Ascending aorta (tissue), 2 donors: ENCODE measurements at places on chromosomes 6 and 20.

DNA sequence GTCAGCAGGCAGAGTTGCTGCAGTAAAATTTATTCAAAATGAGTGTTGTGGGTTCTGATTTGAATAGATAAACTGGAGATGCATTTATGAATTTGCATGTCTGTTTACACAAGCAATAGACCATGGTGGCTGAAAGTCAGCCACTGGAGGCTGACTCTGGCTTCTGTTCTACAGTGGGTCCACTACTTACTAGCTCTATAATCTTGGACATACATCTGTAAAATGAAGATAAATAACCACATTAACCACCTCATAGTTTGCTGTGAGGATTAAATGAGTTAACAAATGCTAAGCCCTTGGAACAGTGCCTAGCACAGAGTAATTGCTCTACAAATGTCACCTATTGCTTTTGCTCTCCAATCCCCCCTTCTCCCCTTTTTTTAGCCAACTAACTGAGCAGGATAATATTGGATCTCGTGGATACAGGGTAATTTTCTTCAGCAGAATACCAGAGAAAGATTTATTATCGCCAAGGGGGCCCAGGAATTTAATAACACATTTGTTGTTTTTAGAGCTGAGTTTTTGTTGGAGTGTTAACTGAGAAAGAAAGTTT is 1.4 kb upstream of the PM20D2 start:
- no peak for DNase-seq

GRCh38 chr6:11938285-11938890 is 73.7 kb upstream of the HIVEP1 start:
- DNase-seq: no peak

DNA sequence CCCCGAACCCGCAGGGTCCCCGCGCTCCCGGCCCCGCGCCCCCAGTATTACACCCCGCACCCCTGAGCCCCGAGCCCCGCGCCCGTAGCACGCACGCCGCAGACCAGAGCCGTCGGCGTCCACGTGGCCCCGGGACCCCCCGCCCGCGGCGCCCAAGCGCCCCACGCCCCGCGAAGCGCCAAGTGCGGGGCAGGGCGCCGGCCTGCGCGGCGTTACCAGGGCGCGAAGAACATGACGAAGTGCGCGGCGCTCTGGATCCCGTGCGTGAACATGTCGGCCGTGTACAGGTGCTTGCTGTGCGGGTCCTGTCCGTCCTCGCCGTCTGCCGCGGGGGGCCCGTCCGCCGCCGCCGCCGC is 312 bp downstream of the TXNDC5 start:
- DNase-seq: no peak

DNA sequence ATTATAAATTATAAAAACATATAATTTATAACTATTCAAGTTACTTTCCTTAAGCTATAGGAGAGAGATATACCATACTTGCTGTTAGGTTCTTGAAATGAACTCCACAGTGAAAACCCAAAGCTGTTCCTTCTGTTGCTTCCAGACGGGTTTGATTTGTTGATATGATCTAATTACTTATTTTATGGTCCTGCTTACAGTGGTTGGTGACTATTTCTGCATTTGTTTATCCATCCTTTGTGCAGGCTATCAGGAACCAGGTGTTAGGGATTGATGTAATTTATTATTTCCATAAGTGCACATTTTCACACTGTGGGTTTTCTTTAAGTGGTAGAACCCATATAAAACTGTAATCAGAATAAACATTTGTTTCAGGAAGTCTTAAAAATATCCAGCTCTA is 167.1 kb downstream of the KIF6 start:
- no peak for DNase-seq

- no peak for DNase-seq
Observed at GRCh38 chr6:15796130-15796771, 133.4 kb upstream of the DTNBP1 start.

DNA sequence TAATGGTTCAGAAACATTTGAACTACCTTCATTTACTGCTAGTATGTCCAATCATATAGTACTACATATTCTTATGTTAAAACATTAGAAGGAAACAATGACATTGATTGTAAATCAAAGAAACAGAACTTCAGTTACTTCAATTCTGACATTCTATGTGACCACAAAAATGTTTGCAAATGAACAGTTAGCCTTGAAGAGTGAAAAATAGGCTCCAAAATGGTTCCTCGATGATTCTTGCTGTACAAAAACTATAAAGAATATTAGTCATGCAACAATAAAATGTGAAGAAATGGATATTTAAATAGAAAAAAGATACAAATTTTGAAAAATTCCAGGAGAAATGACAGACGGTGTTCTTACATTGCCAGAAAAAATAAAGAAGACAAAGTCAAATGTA is 686.9 kb downstream of the BCKDHB start:
- no peak for DNase-seq

- no peak for DNase-seq
Observed at GRCh38 chr6:162468326-162468725, 259.2 kb downstream of the PRKN start.

DNA sequence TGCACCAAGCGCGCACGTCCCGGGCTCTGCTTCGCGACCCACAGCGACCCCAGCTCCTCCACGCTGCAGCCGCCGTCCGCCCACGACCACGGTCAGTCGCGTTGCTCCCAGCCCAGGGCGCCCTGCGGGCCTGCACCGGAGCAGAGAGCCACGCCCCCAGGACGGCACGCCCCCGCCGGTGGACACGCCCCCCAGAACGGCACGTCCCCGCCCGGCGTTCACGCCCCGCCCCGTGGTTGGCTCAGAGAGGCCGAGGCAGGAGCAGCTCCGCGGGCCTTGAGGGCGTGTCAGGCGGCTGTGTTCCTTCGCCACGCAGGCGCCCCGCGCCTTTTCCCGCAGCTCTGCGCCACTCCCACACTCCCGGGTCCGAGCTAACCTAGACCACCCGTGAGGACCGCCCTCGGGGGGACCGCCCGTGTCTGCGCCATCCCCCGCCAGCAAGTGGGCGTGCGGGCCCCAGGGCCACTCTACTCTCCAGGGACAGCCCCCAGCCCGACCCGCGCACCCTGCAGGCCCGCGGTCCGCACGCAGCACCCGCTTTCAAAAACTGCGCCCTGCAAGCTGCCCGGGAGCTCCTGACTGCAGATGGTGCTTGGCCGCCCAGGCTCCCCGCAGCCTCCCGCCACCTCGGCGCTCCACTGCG is at the start of gene RNASET2:
Gene RNASET2 (minus strand): TSS at position 107 of the 643 bp plus-strand sequence. CDS start 368 bp downstream, outside the sequence.
- DNase-seq: peak; percentile 98

DNA sequence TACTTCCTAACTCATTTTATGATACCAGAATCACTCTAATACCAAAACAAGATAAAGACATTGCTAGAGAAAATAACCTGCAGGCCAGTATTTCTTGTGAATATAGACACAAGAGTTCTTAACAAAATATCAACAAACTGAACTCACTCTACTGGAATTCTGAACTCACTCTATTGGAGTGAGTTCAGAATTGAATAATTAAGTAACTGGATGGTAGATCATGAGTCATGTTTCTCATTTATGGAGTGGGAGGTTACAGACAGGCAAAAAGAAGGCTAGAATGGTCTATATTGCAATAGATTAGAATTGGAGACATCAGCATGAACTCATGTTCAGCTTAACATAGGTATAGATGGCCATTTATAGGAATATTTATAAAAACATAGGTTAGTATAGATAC is 26.6 kb upstream of the C6orf58 start:
- DNase-seq: no peak

- no peak for DNase-seq
Observed at GRCh38 chr20:50141811-50142561, 11.5 kb downstream of the PEDS1 start.

- DNase-seq: no peak
Observed at GRCh38 chr6:81640891-81641290, 111.6 kb downstream of the TENT5A start.

DNA sequence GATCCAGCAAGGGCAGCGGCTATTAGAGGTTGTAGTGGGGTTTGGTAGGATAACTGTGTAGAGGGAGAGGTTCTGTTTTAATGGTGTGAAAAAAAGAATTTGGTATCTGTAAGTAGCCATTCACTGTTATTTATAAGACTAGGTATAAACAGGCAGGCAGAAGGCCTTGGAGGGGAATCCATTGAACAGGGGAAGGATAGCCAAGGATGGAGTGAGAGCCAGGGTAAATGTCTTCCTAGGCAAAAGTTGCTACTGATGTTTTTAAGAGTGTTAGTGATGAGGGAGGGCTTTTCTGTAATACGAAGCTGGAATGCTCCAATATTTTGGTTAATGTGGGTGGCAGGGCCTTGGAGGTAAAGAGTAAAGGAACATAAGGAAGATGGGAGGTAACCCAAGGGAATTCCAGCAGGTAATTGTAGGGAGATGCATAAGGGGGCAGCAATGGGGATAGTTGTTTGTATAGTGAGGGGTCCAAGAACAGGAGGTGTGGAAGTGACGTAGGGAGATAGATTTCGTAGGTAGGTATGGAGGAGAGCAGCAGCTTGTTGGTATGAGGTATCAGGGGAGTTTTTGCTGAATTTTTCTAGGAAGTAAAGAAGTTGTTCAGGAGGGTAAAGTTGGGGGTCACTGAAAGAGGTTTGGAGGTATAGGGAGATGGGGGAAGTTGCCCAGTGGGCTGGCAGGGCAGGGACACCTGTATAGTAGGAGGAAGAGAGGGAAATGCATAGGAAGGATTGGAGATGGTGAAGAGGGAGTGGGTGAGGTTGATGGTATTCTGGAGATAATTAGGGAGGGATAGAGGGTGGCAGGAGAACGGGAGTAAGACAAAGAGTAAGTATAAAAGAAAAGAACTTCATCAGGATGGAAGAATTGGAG is 752.4 kb upstream of the ADGRB3 start:
- no peak for DNase-seq

GRCh38 chr6:118770835-118771234 is 119.4 kb upstream of the CEP85L start:
- no peak for DNase-seq

GRCh38 chr6:124798942-124799496 is 163.2 kb upstream of the RNF217 start:
- no peak for DNase-seq

- DNase-seq: no peak
Observed at GRCh38 chr6:38483526-38483925, 156.2 kb downstream of the BTBD9 start.

DNA sequence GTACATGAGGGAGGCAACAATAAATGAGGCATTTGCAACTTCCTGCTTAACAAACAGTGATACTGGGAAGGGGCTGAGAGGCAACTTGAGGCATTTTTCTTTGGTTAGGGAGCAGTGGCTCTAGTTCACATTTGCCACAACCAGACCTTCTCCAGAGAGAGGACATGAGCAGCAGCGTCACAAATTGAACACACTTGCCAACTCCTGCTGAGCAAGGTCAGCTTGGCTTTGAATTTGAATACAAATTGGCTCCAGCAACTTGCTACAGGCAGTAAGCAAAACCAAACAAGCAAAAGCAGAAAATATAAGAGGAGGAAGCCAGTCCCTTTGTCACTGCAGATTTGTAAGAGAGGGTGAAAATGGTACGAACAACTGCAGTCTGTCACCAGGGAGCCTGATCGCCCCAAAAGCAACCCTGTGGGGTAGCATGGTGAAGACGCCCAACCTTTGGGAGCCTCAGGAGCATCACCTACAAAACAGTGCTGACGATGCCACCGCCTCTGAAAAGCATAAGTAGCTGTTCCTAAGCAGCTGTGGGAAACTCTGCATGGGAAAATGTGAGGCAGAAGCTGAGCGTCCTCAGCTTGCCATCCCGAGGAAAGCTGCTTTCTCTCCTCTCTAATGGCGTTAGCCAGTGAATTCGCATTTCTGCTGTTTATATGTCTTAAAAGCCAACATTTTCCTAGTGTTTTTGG is 378.7 kb downstream of the RNGTT start:
- DNase-seq: no peak

GRCh38 chr6:37988696-37989095 is 169.2 kb downstream of the ZFAND3 start:
- DNase-seq: no peak

DNA sequence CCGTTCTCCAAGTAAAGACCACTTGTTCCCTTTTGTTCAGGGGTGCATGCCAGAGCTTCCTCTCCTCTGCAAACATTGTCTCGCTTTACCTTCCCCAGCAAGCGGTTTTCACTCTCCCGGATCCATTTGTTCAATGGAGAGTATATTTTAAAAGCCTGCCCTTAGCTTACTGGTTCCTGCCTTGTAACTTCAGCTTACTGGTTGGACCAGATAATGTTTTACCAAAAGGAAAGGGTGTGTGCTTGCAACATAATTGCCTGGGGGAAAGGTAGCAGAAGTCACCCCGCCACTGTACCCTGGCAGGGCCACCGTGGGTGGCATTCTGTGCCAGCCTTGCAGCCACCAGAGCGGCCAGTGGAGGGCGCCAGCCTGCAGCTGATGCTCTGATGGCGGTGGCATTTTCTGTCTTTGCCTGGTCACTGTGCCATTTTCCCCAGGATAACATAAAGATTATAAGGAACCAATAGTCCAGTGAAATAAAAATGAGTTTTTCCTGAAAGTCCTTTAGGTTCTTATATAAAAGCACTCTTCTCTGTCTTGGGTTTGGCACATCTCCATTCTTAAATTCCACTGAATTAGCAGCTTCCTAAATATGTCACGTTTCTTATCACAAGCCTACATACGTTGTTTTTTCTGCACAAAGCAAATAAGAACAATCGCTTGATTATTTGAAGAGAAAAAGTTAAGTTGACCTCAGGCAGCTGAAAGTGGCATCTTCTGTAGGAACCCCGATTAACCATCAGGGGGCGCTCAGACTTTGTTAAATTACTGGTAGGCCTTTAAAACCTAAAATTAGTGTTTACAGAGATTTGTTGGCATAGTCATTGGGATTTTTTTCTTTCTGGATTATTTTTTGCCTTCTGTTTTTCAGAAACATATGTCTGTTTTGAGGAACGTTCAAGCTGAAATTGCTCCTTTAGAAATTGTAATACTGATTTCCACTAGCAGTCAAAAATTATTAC is 67.4 kb upstream of the XRN2 start:
- peak; percentile 72 for DNase-seq

DNA sequence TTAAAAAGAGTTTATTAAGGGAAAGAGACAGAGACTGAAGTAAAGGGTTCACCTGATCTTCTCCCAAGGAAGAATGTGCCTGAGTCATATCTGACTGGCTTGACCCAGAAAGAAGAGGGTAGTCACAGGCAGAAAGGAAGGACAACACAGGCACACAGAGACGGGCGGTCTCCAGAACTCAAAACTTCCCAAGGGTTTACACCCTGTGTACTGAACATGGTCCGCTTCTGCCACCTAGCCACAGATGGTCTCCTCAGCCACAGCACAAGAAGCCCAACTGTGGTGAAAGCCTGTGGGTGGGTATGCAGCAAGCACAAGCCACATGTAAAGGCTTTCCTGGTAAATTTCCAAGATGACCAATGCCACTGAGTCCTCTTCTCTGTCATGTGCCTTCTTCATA is 17.2 kb downstream of the UNC5CL start:
- DNase-seq: no peak
